ENCODE measurements at places on chromosomes 2 and 18.

- no peak for DNase-seq
Observed at GRCh38 chr18:5456577-5457461, 87.0 kb downstream of the EPB41L3 start.

DNA sequence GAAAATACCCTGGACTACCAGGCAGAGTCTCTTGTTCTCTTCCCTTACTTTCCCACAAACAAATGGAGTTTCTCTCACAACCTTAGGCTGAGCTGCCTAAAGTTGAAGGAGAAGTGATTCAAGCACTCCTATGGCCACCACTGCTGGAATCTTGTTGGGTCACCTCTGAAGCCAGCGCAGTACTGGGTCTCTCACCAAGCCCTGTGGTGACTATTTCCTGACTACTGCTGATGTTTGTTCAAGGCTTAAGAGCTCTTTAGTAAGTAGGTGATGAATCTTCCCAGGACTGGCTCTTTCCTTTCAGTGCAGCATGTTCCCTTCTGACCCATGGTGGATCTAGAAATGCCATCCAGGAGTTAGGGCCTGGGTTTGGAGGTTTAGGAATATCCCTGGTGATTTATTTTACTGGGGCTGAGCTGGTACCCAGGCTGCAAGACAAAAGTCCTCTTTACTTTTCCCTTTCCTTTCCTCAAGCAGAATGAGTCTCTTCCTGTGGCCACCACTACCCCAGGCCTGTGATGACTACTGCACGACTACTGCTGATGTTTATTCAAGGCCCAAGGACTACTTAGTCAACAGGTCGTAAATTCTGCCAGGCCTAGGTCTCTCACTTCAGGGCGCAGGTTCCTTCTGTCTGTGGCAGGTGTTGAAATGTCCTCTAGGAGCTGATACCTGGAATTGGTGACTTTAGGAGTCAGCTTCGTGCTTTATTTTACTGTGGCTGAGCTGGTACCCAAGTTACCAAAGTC is 121.8 kb downstream of the SLC4A10 start:
- no peak for DNase-seq

- DNase-seq, result no peak
Observed at GRCh38 chr2:101478181-101479001, 3.5 kb upstream of the RFX8 start.

DNA sequence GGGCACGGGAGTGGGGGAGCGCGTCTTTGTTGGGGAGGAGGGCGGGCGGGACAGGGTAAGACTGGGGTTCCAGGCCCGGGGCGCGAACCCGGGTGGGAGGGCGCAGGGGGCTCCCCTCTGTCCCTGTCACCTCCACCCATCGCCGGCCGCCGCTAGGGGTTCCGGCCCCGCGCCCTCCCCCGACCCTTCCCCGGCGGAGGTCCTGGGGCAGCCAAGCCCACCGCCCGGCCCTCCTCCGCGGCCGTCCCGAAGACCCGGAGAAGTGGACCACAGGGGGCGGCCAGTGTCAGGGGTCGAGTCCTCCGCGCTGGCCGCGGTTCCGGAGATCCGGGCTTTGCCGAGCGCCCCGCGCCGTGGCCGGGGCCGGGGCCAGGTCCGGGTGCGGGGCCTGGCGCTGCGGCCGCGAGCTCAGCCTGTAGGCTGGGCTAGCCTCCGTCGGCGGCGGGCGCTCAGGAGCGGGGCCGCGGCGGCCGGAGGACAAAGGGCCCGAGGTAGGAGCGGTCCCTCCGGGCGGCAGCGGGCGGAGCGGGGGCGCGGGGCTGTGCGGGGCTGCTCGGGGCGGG is 16.6 kb upstream of the E2F6 start:
- no peak for DNase-seq

GRCh38 chr18:6575908-6576307 is 153.6 kb upstream of the ARHGAP28 start:
- no peak for DNase-seq

DNA sequence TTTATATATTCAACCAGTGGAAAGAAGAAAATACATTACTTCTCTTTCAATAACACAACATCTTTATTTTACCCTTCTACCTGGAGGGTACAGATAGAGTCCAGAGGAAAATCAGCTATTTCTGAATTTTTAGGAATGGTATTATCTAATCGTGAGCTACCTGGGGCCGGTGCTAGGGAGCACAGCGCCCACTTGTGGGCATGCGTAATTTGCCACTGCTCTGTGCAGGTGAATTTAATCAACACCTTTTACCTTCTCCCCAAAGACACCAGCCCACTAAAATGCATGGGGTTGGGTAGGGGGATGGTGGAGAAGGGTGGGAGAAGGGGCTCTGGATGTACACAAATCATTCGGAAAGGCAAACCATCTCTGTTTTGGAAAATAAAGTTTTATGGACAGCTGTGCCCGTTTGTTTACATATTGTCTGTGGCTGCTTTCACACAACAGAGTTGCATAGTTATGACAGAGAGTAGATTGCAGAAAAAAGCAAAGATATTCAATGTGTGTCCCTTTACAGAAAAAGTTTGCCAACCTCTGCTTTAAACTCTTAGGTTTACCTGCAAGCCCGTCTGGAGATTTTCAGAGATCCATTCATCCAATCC is 51.5 kb upstream of the DCC start:
- DNase-seq, result no peak

- no peak for DNase-seq
Observed at GRCh38 chr2:228690681-228691080, 509.2 kb upstream of the SPHKAP start.

- DNase-seq, result peak; percentile 69
Observed at GRCh38 chr2:108621087-108621559, 86.9 kb downstream of the LIMS1 start.

- no peak for DNase-seq
Observed at GRCh38 chr2:34419856-34420255, 820.8 kb upstream of the FAM98A start.

DNA sequence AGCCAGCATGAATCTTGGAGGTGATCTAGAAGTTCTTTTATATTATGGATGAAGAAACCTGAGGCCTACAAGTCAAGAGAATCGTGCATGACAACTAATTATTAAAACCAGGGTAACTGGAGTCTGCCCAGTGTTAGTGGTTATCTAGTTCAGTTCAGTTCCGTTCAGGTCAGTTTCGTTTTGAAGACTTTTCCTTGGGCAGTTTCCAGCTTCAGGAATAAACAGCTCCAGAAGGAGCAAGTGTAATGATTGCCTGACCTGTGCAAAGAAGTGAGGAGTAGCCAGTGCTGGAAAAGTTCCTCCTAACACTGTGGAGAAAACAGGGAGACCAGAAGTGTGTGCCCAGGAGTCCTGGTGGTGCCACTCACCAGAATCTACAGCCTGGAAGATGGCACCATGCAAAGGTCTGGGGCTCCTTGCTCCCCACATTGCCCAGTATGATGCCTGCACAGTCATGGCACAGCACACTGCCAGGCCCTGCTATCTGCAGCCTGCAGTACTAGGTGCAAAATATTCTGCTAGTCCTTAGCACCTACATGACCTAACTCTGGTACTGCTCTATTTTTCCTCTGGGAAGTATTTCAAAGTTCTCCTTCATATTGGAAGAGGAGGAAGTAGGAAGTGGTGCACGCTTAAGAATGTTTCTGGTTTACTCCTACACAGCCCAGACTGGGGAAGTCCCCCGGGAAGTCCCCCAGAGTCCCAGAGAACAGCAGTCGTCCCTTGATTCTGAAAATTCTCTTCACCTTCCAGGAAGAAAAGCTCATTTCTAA is 65.8 kb downstream of the SUMO1 start:
- DNase-seq, result no peak

GRCh38 chr2:32264422-32265105 is at the start of gene NLRC4:
Gene NLRC4 (minus strand): TSS chr2:32264886. CDS start chr2:32256775, 8,111 bp downstream.
- DNase-seq, result no peak

All from keratinocyte (primary cell).